ENCODE measurements at places on chromosomes 13 and 19.
A peak's percentile ranks its signal among the peaks of the same experiment; 100 is the strongest.

DNA sequence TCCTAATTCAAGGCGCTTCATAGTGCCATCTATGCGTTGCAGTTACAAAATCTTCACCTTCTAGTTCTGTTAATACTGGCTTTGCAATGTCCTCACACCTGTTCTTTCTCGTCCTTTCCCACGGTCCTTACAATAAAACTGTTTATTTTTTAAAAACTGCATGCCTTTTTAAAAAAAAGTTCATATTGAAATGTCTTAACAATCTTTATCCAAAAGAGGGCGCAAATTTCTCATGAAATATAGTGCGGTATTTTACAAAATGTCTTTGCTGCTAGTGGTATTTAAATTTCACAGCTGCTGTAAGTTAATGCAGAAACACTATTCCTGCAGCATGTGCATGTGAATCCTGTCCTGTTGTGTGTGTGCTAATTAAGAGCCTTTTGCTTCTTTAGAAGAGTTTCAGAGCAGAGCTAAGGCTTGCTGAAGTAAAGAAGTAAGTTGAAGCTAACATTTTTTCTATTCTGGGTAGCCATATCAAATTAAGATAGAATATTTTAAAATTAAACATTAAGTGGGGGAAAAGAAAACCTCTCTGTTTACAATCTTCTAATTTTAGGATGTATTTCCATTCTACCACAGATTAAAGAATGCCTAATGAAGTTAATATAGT is 15.8 kb upstream of the CLDN10 start:
- DNase-seq = no peak

DNA sequence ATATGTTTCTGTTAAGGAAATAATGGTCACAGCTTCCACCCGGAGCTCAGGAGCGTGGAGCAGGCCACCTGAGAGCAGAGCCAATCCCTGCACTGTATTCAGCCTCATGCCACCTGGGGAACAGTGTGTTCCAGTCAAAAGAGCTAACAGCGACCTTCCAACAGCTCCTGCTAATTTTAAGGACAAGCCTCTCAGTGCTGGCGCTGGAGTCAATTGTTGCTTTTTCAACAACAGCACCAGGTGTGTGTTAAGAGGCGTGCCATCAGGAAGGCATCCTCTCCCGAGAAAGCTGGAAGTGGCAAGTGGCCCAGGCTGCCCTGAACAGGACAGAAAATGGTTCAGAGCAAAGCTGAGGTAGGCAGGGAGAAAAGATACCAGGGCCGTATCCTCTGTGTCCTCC is 102.0 kb downstream of the CACNA1A start:
- DNase-seq = no peak

- DNase-seq = no peak
Observed at GRCh38 chr19:33161201-33161600, 29.3 kb downstream of the WDR88 start.

DNA sequence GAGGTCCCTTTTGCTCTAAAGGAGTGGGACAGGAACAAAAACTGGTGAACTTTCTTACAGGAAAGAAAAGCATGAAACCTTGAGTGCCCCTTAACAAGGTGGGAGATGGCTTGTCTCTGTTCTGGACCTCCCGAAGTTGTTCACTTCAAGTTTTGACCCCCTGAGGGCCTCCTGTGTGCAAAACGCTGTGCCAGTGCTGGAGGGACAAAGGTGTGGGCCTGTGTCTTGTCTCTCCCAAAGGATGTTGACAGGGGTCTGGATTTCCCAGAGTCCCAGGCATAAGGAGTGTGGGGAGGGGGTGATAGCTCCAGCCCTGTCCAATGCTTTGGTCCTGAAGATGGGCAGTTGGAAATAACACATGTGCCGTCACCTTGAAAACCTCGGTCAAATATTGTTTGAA is 6.5 kb downstream of the ZNF536 start:
- no peak for DNase-seq

GRCh38 chr19:19064811-19065745 is 1.3 kb downstream of the SLC25A42 start:
- peak; percentile 8 for DNase-seq

- no peak for DNase-seq
Observed at GRCh38 chr19:39411081-39411831, 1.2 kb upstream of the PLEKHG2 start.

- no peak for DNase-seq
Observed at GRCh38 chr13:44104197-44104490, 224.4 kb downstream of the LACC1 start.

DNA sequence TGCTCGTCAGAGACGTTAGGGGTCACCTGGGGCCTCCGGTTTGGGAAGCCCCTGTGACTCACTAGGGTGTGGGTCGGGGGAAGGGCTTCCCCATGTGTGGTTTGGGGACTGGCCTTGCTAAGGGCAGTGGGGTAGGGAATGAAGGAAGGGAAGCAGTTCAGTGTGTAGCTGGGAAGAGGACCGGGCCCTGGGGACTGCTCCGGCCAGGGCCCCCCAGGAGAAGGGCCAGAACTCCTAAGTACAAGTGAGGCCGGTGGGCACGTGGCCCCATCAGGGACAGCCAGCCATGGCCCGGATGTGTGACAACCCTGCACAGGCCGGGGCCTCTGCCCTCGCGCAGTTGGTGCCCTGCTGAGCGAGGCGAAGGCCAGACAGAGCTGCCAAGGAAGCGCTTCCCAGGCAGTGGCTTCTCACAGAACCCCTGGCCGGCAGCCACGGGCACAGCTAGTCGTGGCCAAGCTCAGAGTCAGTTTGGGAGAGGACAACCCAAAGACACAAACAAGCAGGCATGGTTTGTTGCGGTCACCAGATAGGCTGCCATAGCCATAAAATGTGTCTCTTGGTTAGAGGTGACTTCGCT is 25.7 kb downstream of the TEX29 start:
- no peak for DNase-seq

GRCh38 chr13:104594806-104595205 is 1528.6 kb upstream of the SLC10A2 start:
- DNase-seq = no peak

DNA sequence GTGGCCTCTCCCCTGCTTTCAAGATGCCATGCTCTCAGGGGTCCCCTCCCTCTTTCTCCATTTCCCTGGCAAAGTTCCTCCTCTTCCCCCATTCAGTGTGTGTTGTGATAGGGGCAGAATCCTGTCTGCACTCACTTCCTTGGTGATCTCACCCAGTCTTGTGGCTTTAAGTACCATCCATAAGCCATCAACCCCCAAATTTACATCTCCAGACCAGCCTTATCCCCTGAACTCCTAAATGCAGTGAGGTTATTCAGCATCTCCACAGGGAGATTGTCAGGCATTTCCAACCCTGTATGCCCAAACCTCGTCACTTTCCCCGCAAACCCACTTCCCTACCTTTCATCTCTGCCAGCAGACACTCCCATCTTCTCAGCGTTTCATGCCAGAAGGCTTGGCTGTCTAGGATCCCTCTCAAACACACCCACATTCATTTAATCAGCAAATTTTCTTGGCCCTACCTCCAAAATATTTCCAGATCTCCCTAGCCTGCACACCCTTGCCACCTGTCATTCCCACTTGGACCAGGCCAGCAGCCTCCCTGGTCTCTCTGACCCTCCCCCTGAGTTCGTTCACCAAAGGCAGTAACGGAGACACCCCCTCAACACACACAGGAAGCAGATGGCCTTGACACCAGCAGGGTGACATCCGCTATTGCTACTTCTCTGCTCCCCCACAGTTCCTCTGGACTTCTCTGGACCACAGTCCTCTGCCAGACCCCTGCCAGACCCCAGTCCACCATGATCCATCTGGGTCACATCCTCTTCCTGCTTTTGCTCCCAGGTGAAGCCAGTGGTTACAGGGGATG is at the start of gene HCST:
Gene HCST, plus strand, starts transcription at position 676 of the 808 bp plus-strand sequence. Its CDS starts 65 bp downstream, at position 741.
- DNase-seq = peak; percentile 46

DNA sequence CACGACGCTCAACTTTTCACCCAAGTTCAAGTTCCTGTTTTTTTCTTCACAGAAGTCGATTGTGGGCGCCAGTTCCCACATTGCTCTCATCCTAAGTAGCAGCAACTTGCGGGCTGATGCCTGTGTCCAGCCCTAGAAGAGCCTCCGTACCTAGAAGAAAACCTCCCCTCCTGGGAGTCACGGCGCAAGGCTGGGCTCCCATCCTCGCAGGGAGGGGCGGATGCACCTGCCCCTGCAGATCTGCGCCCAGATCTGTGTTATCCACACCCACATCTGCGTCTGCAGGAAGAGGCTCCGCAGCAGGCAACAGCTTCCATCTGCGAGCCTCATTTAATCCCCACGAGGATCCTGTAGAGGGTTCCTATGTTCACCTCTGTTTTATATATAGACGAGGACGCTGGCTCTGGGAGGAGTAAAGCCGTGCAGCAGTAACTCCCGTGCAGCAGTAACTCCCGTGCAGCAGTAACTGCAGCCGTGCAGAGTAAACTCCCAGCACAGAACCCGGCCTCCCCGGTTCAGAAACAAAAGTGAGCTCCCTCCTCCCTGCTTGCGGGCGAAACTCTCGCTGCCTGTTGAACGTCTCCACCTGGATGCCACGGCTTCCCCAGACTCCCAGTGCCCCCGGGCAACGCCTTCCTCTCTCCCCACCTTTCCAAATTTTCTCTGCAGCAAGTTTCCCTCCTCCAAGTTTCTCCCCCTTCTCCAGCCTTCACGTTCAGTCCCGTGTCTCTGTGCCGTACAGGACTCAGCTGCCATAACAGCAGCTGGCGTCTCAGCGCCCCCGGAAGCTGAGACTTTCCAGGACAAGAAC is 23.5 kb upstream of the LAIR1 start:
- DNase-seq = peak; percentile 16
